Heart right ventricle (tissue), 16 donors: ENCODE measurements at places on chromosomes 16 and 17. TPM values are rescaled to one million over a fixed set of nuclear protein-coding genes. Genes with fewer than 3 reads are reported as not detected.

Gene KRTAP1-5
- not detected for total RNA-seq

Gene CACNG1
- total RNA-seq = not detected

DNA sequence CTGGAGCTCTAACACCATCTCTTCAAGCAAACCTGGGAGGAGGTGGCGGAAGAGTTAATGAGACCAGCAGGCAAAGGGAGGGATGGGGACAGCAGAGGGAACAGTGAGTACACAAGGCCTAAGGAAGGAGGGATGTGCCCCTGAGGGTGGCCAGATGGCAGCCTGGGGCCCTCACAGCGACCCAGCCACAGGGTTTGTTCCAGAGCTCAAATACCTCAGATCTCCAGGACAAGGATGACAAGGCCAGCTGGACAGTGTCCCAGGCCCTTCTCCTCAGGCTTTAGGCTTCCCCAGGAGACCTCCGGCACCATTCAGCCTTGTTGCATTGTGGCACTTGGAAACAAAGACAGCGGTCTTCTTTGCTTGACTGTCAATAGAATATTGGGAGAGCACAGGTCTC, 14.9 kb downstream of the CDIP1 start:
- no peak for DNase-seq

- DNase-seq = no peak
These were observed 8.3 kb downstream of the MT2A start for GRCh38 chr16:56616608-56617211.

- DNase-seq = no peak
These were observed 50.7 kb downstream of the AATF start for GRCh38 chr17:36999471-36999870.
